ENCODE measurements at places on chromosomes 2 and 18.
A peak's percentile ranks its signal among the peaks of the same experiment; 100 is the strongest.

DNA sequence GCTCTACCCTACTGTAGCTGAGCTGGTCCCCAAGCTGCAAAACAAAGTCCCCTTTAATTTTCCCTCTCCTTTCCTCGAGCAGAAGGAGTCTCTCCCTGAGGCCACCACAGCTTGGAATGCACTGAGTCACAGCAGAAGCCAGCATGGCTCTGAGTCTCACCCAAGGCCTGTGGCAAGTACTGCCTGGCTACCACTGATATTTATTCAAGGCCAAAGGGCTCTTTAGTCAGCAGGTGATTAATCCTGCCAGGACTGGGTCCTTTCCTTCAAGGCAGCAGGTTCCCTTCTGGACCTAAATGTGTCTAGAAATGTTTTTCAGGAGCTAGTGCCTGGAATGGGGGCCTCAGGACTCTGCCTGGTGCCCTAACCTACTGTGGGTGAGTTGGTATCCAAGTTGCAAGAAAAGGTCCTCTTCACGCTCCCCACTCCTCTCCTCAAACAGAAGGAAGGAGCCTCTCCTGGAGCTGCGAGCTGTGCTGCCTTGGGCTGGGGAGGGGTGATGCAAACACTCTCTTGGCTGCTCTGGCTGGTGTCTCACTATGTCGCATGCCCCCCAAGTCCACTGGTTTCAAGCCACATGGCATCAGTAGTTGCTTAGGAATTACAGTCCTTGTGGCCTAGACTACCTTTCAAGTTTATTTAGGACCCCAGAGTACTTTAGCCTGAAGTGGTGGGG lies 53.4 kb downstream of the CD28 start:
- no peak for DNase-seq

- no peak for DNase-seq
These were observed 92.8 kb upstream of the TAF1B start for GRCh38 chr2:9750224-9751215.

DNA sequence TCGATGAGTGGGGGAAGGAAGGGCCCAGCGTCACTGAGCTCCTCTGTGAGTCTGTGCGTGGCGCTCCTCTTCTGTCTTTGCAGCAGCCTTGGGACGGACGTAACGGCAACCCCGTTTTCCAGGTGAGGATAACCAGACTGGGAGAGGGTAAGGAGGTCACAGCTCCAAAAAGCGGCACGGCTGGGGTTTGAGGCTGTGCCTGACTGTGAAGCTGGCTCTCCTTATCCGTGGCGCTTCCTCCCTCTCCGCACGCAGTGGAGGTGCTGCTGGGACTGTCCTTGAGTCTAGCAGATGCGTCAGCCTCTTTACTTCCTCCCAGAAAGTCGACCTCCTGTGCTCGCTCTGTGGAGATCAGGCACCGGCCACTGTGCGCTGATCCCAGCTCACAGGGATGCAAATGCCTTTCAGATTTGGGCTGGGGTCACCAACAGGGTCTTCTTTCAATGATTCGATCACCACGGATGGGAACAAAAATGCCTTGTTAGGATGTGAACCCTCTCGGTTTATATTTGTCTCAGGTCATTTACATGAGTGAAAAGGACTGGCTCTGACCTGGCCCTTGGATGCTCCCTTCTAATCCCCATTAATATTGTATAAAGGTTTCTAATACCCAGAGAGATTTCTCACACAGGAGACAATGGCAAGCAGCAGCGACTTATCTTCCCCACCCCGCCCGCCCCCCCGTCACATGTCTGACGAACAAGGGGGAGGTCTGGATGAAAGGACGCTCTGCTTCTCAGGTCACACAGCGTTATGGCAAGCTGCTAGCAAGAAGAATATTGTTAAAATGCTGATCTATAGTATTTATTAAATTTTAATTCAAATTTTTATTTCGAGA lies 30.1 kb upstream of the E2F6 start:
- no peak for DNase-seq

GRCh38 chr2:150191349-150191748 lies 296.1 kb downstream of the RND3 start:
- no peak for DNase-seq

DNA sequence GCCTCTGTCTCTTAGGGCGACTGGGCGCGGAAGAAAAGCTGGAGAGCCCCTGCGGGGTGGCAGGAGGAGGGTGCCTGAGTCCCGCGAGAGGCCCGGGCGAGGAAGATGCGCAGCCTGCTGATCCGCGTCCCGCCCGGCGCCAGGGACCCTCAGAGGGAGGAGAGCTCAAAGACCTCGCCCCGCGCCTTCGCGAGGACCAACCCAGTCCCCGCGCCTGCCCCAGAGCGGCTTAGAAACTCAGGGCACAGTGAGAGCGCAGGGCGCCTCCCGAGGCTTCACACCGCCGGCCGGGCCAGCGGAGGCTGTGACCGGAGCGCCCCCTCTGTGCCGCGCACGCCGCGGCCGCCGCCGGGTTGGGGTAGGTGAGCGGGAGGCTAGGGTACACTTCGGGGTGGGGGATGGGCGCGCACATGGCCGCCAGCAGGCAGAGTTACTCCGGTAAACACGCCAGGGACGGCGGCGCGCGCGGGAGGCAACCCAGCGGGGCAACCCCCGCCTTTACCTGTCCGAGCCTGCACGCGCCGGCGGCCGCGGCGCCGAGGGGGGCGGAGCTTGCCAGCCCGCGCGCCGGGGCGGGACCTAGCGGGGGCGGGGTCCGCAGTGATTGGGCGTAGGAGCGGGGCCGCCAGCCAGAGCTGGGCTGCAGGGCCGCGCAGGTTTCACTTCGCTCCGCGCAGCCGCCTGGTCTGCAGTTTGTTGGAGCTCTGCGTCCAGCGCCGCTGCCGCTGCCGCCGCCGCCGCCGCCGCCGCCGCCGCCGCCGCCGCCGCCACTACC lies at the start of gene BCL2L11:
TSS of gene BCL2L11 (plus strand) at position 662 of the 775 bp plus-strand sequence. CDS start 2,832 bp downstream, outside the sequence.
- DNase-seq: peak; percentile 97

- no peak for DNase-seq
These were observed 89.8 kb upstream of the ITGB6 start for GRCh38 chr2:160289831-160290230.

- DNase-seq: peak; percentile 50
These were observed 16.1 kb upstream of the CD207 start for GRCh38 chr2:70851704-70852103.

GRCh38 chr2:37156071-37156856 lies 516 bp downstream of the EIF2AK2 start:
- DNase-seq: peak; percentile 23

Measured in stimulated activated naive CD8-positive, alpha-beta T cell treated with anti-CD3 and anti-CD28 coated beads, Interleukin-15, amount 100 ng/mL, for 72 hours (primary cell).